ENCODE measurements at places on chromosomes 6 and 20.
A peak's percentile ranks its signal among the peaks of the same experiment; 100 is the strongest.

DNA sequence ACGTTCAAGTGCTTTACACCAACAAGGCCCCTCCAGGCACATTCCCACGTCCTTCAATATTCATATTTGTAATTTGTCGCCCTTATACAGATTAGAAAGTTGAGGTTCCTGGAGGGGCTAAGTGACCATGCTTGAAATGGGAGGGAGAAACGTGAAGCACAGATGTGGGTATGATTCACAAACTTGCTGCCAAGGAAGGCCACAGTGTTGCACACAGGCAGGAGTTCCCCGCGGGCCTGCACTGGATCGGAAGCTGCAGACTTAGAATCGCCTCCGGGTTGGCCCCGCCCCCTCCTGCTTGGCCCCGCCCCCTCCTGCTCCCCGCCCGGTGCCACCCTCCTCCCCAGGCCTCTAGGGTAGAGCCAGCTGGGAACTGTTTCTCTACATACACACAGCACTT lies 58.2 kb upstream of the QKI start:
- no peak for DNase-seq

- DNase-seq, result no peak
Observed at GRCh38 chr6:23728707-23729106, 397.3 kb upstream of the NRSN1 start.

DNA sequence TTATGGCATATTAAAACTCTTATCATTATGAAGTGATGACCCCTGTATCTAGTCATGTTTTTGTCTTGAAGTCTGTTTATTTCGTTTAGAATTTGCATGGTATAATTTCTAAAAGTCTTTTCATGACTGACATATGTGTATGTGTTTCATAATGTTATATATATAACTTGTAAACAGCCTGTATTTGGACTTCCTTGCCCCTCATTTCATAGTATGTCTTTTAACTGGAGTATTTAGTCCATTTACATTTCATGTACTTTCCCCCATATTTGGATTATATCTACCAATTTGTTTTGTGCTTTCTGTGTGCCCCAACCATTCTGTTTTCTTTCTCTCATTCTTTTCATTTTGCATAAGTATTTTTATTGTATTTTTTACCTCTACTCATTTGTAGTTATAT lies 59.0 kb downstream of the SYCP2L start:
- no peak for DNase-seq

GRCh38 chr6:36323062-36323461 lies 13.6 kb downstream of the BNIP5 start:
- peak; percentile 40 for DNase-seq

DNA sequence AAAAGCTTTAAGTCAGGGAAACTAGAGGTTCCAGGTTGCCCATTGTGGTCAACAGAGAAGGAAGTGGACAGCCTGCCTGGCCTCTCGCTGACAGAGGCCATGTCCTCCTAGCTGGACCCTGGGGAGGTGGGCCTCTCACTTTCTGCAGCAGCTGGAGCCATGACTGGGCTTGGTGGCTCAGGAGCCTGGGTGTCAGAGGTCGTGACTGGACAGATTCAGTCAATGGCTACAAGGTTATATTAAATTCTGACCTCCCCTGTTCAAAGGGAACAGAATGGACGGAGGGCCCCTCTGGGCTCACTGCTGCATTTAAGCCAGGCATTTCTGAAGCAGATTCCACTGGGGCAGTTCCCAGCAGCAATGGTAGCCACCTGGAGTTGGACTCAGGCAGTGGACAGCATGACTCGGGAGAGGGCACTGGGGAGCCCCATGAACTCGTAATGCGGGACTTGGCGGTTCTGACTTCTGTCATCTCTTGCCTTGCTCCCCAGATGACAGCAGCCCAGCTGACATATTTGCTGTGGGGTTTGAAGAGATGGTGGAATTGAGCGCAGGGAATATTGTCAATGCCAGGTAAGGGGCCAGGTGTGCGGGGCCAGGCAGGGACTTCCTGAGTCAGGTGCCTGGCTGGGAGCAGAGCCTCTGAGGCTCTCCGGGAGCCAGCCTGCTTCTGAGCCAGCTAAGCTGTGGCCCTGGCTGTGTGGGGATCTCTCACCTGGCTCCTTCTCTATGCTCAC lies 86.7 kb downstream of the SYNJ2 start:
- no peak for DNase-seq

Measured in NCI-H524 (cell line).